Stimulated activated CD4-positive, alpha-beta T cell treated with anti-CD3 and anti-CD28 coated beads, TNF-alpha, amount 100 ng/mL, for 1 hour (primary cell): ENCODE measurements at places on chromosomes 1 and 21.

DNA sequence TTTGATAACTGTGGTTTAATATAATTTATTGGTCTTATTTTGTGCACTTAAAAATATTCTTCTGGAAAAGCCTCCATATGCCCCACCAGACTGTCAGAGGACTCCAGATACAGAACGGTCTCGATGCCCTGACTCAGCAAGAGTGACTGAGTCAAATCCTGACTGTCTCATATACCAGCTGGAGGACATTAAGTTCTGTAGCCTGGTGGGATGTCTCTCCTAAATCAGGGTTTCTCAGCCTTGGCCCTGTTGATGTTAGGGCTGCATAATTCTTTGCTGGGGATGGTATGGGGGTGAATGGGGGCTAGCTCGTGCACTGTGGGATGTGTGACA, 67.7 kb upstream of the TLR5 start:
- no peak for DNase-seq

DNA sequence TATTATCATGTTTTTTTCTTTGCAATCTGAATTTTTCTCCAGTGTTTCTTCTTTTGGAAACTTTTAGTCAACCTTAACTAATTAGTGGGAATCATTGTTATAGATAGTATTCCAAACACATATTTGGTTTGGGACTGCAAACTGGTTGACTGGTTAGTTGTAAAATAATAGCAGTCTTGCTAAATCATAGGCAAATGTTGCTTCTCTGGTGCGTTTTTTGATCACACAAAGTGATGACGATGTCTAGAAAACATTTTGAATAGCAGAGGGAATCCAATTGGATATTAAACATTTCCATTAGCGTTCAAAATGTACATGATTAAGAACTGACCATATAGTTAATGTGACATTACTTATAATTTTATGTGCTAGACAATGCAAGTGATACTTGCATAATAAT, 4.5 kb downstream of the DNAJB4 start:
- no peak for DNase-seq

DNA sequence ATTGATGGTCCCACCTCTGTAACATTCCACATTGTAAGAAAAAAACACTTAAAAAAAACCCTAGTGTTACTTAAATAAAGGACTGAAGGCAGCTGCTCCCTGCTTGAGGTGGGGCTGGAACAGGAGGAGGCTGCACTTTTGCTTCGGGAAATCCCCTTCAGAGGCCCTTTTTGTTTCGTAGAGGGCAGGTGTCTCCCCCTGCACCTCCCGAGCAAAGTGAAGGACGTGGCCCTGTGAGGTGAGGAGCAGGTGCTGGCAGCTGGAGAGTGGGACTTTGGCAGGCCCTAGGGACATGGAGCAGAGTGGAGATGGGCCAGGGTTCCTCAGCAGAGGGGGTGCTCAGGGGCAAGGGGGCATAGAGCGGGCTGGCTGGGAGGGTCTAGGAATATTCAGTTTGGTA, 33.4 kb upstream of the WNT4 start:
- no peak for DNase-seq

DNA sequence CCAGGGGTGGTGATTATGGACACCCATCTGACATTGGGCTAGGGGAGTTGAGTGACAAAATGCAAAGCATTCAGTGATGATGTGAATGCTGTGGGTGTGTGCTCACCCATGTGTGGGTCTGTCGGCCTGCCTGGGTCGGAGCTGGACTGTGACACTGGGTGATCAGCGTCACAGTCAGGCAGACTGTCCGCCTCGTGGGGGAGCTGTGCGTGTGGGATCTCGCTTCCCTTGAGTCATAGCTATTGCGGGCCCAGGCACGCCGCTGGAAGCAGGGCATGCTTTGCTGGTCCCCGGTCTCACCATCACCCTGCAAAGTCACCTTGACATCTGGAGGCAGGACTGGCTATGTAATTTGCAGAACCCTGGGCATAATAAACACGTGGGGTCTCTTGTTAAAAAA, 156.9 kb upstream of the IGSF21 start:
- DNase-seq: no peak

- DNase-seq: no peak
Measured at GRCh38 chr1:54375712-54376429, 30.3 kb downstream of the SSBP3 start.

DNA sequence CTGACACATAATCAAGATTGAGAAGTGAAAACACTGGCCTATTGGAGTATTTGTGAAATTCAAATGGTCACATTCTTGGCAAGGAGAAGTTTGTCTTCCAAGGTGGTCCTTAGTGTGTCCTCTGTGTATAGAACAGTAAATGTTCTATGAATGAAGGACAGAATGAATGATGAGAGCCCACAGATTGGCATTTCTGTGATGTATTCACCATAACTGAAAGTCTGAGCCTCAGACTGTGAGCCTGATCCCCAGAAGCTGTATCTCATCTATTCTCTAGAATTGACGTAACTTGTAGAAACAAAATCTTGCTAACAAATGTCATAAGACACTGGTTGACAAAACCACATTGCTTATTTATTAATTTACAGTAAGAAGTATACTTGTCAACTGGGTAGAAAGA, 111.5 kb upstream of the ETV3 start:
- no peak for DNase-seq

DNA sequence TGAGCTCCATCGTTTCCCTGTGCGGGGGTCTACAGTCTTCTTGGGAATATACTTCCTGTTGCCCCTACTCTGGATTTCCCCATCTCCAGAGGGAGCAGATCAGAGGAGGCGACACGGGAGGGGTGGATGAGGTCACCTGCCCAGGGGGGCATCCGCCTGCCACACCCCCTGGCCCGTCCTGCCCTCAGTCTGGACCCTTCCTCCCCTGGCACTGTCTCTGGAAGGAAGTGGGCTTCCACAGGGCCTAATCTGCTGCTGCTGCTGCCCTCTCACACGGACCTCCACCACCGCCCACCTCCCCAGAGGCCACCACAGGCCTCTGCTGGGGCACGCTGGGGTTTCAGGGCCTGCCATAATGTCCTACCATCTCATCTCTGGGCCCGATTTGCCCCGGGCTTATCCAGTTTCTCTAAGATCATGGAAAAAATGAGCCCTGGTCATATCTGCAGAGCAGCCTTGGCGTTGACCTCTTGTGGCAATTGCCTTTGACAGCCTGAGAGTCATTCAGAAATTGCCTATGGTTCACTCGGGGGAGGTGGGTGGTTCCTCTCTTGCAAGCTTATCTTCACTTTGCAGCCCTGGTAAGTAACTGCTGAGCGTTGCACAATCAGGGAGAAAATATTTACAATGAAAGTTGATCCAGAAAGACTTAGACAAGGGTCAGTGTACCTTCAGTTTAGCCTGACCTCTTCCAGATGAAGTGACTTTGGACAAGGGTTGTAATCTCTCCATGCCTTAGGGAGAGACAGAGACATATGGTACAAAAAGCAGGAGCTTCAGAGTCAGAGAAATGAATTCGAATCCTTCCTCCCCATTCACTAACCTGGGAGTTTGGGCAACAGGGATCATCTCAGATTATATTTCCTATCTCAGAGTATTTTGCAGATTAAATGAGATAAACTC, 252.4 kb downstream of the TOMM20 start:
- DNase-seq: no peak

GRCh38 chr1:209168204-209168603, 415.3 kb upstream of the CAMK1G start:
- DNase-seq: no peak

DNA sequence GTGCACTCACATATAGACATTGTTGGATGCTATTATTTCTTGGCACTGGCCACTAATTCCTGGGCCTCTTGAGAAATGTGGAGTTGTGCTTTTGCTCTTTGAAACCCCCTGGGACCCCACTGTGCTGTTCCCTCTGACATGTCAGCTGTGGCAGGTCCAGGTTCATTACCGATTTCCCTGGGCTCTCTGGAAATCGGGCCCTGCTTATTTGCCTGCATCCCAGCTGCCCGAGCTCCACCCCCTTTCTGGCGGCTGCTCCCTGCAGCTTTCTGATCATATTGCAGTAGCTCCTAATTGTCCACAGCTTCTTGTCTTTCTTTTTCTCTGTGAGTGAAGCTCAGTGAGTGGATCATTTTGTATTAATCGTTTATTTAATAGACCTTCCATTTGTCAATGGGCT, 183.7 kb upstream of the FAM78B start:
- no peak for DNase-seq

GRCh38 chr1:103517380-103518047, 8.0 kb upstream of the RNPC3 start:
- DNase-seq: no peak

DNA sequence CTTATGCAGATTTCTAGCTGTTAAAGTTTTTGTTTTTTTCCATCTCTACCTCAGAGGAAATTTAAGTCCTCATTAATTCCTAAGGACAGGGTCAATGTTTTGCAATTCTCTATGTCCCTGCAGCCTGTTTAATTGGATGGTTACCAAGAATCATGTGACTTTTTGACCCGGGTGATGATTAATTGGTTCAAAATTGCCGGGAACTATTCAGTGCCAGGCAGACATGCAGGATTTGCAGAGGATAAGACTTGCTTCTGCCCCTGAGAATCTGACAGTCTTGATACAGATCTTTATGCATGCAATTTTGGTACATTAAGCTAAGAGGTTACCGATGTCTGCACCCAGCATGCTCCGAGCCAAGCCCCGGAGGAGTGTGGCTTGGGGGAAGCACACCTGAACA, 87.9 kb downstream of the PLPP3 start:
- DNase-seq: no peak

- no peak for DNase-seq
Measured at GRCh38 chr1:182971219-182971618, 18.3 kb upstream of the SHCBP1L start.

- DNase-seq: no peak
Measured at GRCh38 chr21:38494251-38494642, 4.0 kb downstream of the ERG start.

GRCh38 chr1:923991-924655, 400 bp downstream of the SAMD11 start:
- no peak for DNase-seq

DNA sequence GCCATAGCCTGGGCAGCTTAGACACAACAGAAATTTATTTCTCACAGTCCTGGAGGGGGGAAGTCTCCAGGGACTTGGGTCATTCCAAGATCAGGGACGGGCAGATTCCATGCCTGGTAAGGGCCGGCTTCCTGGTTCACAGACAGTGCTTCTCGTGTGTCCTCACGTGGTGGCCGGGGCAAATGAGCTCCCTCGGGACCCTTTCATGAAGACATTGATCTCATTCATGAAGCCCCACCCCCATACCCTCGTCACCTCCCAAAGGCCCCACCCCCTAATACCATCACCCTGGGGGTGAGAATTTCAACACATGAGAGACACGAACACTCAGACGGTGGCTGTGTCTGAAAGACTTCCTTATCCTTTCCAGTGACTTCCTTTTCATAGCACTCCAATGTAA, 51.5 kb downstream of the ACOT7 start:
- DNase-seq: no peak

DNA sequence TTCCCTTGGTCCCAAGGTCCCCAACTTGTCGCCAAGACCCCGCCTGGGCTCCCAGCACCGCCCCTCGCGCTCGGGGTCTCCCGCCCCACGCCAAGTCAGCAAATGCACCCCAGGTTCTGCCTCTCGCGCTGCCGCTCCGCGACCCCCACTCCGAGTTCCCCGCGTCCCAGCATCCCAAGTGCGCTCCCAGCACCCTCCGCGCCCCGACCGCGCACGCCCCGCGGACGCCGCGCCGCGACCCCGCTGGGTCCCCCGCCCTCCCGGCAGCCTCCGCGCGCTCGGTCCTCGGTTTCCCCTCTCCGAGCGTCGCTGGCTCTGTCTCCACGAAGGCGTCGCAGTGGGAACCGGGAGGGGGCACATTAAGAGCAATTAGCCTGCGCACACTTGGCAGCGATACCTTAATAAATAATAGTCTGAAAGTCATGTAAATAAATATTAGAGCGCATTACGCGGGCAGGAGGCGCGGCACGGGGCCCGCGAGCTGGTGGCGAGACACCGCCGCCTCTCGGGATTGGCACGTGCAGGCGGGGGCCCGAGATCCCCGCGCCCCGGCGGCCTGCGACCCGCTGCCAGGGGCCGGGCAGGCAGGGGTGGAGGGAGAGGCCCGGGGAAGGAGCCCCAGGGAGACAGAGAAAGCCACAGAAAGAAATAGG, 75.9 kb downstream of the VWA5B1 start:
- no peak for DNase-seq

DNA sequence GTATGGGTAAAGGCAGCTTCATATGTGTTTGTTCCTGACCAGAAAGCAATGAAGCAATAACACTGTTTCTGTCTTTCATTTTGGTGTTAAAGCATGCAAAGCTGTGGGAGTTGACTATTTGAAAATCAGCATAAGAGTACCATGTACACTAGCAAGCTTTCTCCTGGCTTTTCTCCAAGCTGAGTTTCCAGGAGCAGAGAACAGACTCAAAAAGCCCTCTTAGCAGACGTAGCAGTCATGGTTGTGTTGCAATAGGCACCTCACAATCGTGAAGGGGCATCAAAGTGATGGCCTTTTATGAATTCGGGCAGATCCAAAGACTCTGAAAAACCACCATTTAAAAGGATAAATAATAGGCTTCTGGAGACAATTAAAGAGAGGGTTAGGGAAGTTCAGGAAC, 159.7 kb downstream of the PTGER3 start:
- no peak for DNase-seq

DNA sequence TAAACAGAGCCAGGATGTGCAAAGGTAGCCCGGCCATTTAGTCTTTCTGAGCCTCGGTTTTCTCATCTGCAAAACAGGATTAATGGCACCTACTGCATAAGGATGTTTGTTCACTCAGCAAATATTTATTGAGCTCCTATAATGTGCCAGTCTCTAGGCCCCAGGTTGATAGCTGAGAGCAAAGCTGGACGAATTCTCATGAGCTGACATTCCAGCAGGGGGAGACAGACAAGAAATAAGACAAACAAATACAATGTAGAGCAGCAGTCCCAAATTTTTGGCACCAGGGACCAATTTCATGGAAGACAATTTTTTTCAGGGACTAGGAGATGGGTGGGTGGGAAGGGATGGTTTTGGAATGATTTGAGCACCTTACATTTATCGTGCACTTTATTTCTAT, 74.3 kb upstream of the PAX7 start:
- no peak for DNase-seq

DNA sequence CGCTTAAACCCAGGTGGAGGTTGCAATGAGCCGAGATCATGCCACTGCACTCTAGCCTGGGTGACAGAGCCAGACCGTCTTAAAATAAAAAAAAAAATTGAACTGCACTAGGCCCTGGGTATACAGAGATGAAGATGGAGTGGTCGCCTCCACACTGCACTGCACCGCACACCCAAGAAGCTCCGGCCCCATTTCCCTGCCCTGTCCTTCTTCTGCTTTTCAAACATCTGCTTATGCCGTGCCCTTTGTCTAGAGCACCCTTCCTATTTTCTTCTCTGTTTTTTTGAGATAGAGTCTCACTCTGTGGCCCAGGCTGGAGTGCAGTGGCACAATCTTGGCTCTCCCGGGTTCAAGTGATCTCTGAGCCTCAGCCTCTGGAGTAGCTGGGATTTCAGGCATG, 17.4 kb downstream of the IQGAP3 start:
- no peak for DNase-seq

- no peak for DNase-seq
Measured at GRCh38 chr1:179872558-179872957, 5.0 kb downstream of the TOR1AIP2 start.

DNA sequence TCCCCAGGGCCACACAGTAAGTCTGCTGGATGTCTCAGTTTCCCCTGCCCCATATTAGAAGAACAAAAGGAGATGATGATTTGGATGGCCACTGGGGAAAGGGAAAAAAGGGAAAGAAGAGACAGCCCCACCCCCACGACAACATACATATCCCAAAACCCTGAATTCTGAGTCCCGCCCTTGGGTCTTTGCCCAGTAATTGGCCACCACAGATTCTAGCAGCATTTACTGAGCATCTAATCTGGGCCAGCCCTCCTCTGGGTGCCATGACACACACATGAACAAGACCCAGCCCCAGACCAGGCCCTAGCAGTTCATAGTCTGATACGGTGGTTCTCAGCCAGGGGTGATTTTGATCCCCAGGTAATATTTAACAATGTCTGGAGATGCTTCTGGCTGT, 5.2 kb upstream of the TTC4 start:
- DNase-seq: no peak
